Stimulated activated CD4-positive, alpha-beta T cell treated with anti-CD3 and anti-CD28 coated beads, Interleukin-1b, Interleukin-23, amount 100 ng/mL, for 1 hour (primary cell): ENCODE measurements at places on chromosomes 13 and 19.
A peak's percentile ranks its signal among the peaks of the same experiment; 100 is the strongest.

GRCh38 chr13:35648201-35648600, 171.7 kb upstream of the MAB21L1 start:
- no peak for DNase-seq

- DNase-seq = no peak
Observed at GRCh38 chr19:35272122-35272719, 3.5 kb downstream of the USF2 start.

DNA sequence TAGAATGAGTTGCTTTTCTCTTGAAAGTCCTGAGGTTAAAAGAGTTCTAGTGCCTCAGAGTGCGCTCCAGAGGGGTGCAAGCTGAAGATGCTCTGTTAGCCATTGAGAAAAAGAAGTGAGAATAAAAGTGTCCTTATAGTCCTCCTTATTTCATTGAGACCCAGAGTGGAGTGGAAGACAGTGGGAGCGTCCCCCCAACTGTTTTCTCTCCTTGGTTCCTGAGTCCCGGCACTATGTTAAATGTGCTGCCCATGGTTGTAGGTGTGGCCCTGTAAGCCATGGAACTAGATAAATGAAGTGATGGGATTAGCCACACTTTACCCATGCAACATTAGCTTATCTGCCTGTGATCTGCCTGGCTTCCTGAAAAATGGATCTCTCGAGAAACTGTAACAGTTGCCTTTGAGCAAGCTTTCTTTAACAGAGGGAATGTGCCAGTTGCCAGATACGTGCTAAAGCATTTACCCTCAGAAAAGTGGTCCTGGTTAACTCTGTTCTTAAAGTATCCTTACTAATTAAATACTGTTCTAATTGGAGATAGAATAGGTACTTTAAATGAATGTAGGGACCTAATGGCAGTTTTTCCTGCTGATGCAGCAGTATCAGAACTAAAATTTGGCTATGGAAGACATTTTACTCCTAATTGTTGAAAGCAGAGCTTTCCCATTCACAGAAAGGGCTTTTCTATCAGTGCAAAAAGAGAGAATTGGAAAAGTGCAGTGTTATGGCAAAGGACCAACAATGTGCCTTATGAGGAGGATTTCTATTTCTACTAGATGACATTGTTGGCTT, 21.4 kb upstream of the PSG9 start:
- peak; percentile 4 for DNase-seq

- no peak for DNase-seq
Observed at GRCh38 chr19:43488179-43488578, 16.4 kb downstream of the PHLDB3 start.

- DNase-seq = no peak
Observed at GRCh38 chr13:67107979-67108378, 122.2 kb downstream of the PCDH9 start.

- DNase-seq = no peak
Observed at GRCh38 chr13:48489666-48490065, 43.2 kb downstream of the RCBTB2 start.

DNA sequence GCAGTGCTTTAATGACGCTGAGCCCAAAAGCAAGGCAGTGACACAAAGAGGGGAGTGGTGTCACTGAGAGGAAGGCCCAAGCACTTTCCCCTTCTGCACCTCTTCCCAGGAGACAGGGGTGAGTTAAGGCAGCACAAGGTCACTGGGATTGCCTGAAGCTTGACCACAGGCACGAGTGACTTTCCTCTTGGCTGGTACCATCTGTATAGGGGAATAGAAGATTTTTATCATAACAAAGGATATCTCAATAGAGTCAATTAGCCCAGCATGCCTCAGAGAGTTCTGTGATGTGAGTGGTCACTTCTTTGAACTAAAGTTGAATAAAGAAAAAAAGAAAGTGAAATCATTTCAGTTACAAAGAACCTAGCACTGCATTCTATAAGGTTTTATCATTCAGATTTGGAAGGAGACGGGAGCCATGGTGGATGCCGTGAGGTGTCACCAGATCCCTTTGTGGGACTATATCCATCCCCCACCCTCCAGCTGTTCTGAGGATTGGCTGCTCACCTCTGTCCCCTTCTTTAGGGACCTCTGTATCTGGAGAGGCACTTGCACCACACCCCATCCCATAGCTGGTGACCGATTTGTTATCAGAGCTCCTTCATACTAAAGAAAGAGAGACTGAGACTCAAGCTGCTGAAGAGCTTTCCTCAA, 291.2 kb downstream of the DCT start:
- DNase-seq = no peak

DNA sequence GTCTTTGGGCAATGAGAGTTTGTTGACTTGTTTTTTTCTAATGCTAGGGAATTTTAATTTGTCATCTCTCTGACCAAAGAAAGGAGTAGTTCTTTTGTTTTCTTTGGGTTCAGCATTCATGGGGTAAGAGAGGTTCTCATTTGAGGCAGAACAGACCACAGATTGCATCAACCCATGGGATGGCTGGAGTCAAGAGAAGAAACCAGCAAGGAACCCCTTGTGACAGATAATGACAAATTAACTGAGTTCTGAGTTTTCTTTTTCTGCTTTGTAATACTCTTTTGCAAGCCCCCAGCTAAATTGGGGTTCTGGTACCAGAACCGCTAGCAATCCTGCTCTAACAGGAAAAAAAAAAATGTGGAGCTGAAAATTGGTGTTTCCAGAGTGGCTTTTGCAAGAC, 864.1 kb downstream of the DIAPH3 start:
- no peak for DNase-seq

DNA sequence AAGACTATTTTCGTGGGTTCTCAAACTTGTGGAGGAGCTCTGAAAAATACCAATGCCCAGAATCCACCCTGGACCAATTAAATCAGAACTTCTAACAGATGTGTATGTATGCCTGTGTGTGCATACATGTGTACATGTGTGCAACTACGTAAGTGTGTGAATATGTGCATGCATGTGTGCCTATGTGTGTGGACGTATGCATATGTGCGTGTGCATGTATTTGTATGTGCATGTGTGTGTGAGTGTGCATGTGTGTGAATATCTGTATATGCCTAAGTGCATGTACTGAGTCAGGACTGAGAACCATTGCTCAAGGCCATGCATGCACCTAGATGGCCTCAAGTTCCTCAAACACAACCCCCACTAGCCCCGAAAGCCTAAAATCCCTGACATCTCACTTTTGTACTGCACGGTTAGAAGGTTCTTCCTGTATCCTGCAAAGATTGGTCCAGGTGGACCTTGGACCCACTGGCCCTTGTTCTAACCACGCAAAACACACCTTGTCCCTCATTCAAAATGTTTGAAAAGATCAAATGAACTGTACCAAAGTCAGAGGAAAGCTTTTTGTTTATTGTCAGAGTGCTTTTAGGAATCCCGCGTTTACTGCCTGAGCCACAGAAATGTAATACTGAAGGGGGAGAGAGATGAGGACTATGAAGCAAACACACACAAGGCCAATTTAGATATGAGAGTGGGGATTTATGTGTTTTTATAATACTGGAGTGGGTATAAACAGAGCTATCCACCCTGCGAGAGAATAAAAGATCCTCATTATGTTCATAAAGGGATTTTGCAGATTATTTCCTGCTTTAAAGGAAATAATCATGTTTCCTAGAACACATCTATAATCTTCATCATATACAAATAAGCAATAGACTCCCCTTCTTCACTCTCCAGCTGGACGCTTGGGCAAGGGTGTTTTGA, 39.1 kb downstream of the LATS2 start:
- no peak for DNase-seq

DNA sequence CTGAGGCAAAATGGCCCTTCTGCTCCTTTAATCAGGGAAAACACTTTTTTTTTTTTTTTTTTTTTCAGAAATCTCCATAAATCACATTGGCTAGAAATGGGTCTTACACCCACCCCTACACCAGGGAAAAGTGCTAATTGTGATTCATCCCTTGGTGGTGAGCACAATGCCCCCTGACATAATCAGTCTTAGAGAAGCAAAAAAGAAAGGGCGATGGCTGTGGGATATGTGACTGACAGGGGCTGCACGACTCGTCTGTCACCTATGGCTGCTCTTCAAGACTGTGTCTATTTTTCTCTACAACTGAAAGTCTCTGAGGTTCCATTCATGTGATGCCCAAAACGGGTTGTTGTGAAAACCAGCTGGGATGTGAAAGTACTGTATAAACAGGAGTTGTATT, 3.6 kb upstream of the GPC6 start:
- no peak for DNase-seq

GRCh38 chr13:31747291-31747690, 8.0 kb downstream of the RXFP2 start:
- no peak for DNase-seq

GRCh38 chr13:71806886-71807285, 60.1 kb downstream of the DACH1 start:
- no peak for DNase-seq

GRCh38 chr13:100349594-100349993, 239.0 kb downstream of the GGACT start:
- DNase-seq = no peak

GRCh38 chr13:105278943-105279381, 1256.5 kb downstream of the EFNB2 start:
- no peak for DNase-seq

- no peak for DNase-seq
Observed at GRCh38 chr13:37775871-37776270, 93.7 kb downstream of the TRPC4 start.

DNA sequence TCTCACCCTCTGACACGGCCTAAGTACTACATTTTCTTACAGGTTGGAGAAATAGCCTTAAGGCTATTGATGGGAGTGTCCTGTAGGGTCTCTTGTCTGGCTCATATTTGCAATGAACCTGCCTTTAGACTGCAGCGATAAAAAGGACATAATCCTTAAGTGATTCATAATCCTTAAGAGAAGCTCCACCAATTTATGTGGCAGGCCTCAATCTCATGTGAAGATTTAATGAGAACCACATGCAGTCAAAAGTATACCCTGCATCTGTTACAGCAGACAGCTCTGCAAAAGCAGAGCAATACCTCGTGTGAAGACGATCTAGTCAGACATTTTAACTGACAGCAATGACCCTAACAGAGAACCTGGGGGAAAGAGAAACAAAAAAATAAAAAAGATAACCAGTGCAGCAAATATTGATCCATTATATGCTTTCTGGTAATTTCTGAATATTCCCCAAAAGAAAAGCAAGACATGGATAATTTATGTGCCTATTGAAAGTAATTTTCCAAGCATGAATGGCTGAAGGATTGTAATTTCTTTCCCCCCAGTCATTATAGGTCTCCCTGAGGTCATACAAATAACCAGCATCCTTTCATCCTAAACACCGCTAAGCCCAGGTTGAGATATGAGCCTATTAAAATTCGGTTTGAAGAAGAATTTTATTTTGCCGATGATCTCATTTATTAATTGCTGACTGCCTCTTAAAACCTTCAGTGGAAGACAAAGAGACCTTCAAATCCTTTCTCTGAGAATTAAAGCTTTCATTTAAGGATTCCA, 321.8 kb upstream of the NBEA start:
- no peak for DNase-seq

DNA sequence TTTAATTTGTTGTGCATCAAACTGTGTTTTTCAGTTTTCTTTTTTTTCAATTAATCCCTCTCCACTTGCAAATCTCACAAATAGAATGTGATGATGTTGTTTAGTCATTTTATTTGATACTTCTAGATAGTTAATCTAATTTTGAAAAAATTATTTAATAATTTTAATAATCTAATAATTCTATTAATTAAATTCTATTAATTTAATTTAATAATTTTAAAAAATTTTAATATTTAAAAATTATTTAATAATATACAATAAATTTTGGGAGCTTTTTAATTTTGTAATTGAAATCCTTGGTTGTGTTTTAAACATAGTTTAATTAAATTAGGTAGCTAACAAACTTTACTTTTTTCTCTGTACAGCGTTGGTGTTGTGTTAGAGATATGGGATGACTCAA, 393.8 kb downstream of the OLFM4 start:
- no peak for DNase-seq

DNA sequence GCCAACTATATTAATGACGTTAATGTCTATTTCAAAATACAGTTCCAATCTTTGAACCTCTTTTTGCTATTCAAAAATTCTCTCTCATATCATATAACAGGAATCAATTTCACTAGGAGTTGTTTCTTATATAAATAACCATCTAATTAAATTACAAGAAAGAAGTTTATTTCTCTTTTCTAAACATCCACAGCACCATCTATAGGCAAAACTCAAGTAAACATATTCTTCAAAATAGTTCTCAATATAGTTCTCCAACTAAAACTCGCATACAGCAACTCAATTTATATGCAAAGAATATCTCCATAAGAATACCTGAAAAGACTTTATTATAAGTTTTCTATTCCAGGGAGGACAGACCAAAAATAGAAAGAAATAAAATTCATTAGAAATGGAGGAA, 65.6 kb downstream of the RBM26 start:
- no peak for DNase-seq

DNA sequence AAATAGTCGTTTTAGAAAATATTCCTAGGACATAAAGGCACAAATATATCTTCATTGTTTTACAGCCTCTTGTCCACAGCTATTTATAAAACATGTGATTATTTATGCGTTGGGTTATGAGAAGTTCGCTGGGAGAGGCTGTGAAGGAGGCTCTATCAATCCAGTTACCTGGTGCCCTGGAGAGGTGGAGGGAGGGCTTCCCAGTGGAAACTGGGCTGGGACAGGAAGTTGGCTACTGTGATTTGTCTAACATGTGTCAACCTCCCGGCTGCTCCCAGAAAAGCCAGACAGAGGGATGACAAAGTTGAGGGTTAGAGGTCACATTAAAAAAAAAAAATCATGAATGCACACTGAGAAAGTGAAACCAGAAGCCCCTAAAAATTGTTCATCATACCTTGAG, 346.5 kb downstream of the ZNF536 start:
- no peak for DNase-seq

- DNase-seq = peak; percentile 79
Observed at GRCh38 chr19:48445606-48446481, at the start of gene GRWD1. Gene GRWD1 (plus strand): TSS chr19:48445983. CDS start chr19:48446006, 23 bp downstream.

GRCh38 chr19:19568802-19569756, 31.0 kb downstream of the CILP2 start:
- no peak for DNase-seq

GRCh38 chr19:2691951-2692350, 10.5 kb downstream of the GNG7 start:
- no peak for DNase-seq

DNA sequence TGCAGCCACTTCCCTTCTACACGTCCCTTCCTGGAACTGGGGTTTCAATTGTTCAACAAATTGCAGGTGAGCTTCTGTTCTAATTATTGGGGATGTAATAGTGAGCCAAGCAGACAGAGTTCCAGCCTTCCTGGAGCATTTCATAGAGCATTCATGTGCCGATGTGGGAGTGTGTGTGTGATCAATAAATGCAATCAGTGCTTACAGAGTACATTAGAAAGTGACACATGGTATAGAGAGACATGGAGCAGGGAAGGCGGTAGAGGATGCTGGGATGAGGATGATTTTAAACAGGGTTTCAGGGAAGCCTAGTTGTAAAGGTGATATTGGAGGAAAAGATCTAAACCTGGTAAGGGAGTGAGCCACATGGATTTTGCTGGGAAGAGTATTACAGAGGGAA, 21.7 kb upstream of the PCDH8 start:
- DNase-seq = no peak

- DNase-seq = no peak
Observed at GRCh38 chr13:86838411-86839120, 832.6 kb upstream of the SLITRK5 start.
